Epithelial cell of proximal tubule (primary cell): ENCODE measurements at places on chromosomes 4 and X. TPM values are rescaled to one million over a fixed set of nuclear protein-coding genes. Genes with fewer than 3 reads are reported as not detected.

Gene AKAP14
- not detected in 2 replicates for total RNA-seq

Gene C4orf33
- total RNA-seq, result 8.5 and 8.9 TPM in 2 replicates

Gene MFAP3L
- total RNA-seq, result 8.7 and 10.2 TPM in 2 replicates

Gene CSAG3
- total RNA-seq, result not detected in 2 replicates

- no peak for DNase-seq
Measured at GRCh38 chr4:113476800-113477199, 284.7 kb downstream of the CAMK2D start.

GRCh38 chr4:15118292-15118691 is 116.0 kb downstream of the CPEB2 start:
- no peak for DNase-seq

GRCh38 chrX:129679901-129680300 is 25.1 kb upstream of the APLN start:
- DNase-seq, result no peak
